ENCODE measurements at places on chromosomes 1 and 21. TPM values are rescaled to one million over a fixed set of nuclear protein-coding genes. Genes with fewer than 3 reads are reported as not detected.

The C1orf226 gene
- 0.56 TPM for total RNA-seq

The SELENOF gene
- 230 TPM for total RNA-seq

The STIL gene
- total RNA-seq = 4.2 TPM

The NSL1 gene
- 39.7 TPM for total RNA-seq

The OLIG2 gene
- total RNA-seq = not detected

The ANGPTL3 gene
- not detected for total RNA-seq

The TMEM81 gene
- 2.7 TPM for total RNA-seq

The COL11A1 gene
- total RNA-seq = 5.9 TPM

The LCE3D gene
- not detected for total RNA-seq

The ARHGAP30 gene
- total RNA-seq = not detected

The WNT4 gene
- total RNA-seq = not detected

The SVBP gene
- 11.5 TPM for total RNA-seq

The NTPCR gene
- total RNA-seq = 15.1 TPM

The ELAPOR1 gene
- total RNA-seq = 0.28 TPM

The SLC30A2 gene
- not detected for total RNA-seq

The TTF2 gene
- total RNA-seq = 18.2 TPM

The IFFO2 gene
- 18.2 TPM for total RNA-seq

The TFF2 gene
- not detected for total RNA-seq

The TRIM67 gene
- not detected for total RNA-seq

The GLUL gene
- 147 TPM for total RNA-seq

The ZNF362 gene
- total RNA-seq = 2.0 TPM

The OPRD1 gene
- total RNA-seq = not detected

The TNFSF4 gene
- total RNA-seq = 2.3 TPM

The FAM177B gene
- total RNA-seq = not detected

The OVAAL gene
- total RNA-seq = not detected

The HLX gene
- total RNA-seq = 18.9 TPM

The TMEM50A gene
- 197 TPM for total RNA-seq

The NR5A2 gene
- total RNA-seq = under 0.01 TPM

The CHI3L1 gene
- total RNA-seq = 5.4 TPM

The BTF3L4 gene
- 63.6 TPM for total RNA-seq

The KLHDC9 gene
- total RNA-seq = 0.28 TPM

The PSMD4 gene
- total RNA-seq = 281 TPM

The DOCK7 gene
- total RNA-seq = 113 TPM

The FLVCR1 gene
- total RNA-seq = 7.9 TPM

The FLG gene
- total RNA-seq = under 0.01 TPM

The NPR1 gene
- total RNA-seq = 0.85 TPM

The AHCTF1 gene
- 32.8 TPM for total RNA-seq

The NBPF4 gene
- not detected for total RNA-seq

The OR2W3 gene
- total RNA-seq = 0.58 TPM

The TAS1R1 gene
- not detected for total RNA-seq

The PODN gene
- 5.6 TPM for total RNA-seq

The ZNF648 gene
- total RNA-seq = not detected

The NID1 gene
- total RNA-seq = 96.4 TPM

The FCRL4 gene
- total RNA-seq = not detected

The EDARADD gene
- total RNA-seq = 0.19 TPM

The NR0B2 gene
- not detected for total RNA-seq

The GBP6 gene
- total RNA-seq = under 0.01 TPM

The TPTE gene
- not detected for total RNA-seq

The MAEL gene
- total RNA-seq = not detected

The LRRC71 gene
- total RNA-seq = 0.56 TPM

The SPATA1 gene
- total RNA-seq = 0.96 TPM

The SPATA46 gene
- total RNA-seq = not detected

The IGSF8 gene
- 14.8 TPM for total RNA-seq

The C1orf141 gene
- not detected for total RNA-seq

The DYNLT5 gene
- 2.5 TPM for total RNA-seq

The KIF21B gene
- 0.19 TPM for total RNA-seq

The CGN gene
- under 0.01 TPM for total RNA-seq

The GRHL3 gene
- total RNA-seq = under 0.01 TPM

All from regular cardiac myocyte (primary cell).